ENCODE measurements at places on chromosomes 16 and 17.

DNA sequence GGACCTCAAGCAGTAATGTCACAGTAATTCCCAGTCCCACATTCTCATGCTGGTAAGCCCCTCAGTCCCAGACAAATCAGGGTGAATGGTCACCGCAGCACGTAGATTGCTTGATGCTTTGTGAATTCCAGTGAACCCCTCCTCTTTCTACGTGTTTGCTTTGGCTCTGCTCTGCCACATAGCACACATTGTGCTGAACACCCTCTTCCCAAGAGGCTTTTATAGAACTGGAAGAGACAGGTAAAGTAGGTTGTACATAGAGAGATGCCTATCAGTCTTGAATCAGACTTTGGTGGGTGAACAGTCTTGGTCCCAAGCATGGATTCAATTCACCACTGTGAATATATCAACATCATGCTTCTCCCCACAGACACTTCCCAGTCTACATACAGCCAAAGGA, 579 bp upstream of the KRTAP9-6 start:
- no peak for DNase-seq

GRCh38 chr16:11870399-11870798, 19.1 kb upstream of the RSL1D1 start:
- no peak for DNase-seq

DNA sequence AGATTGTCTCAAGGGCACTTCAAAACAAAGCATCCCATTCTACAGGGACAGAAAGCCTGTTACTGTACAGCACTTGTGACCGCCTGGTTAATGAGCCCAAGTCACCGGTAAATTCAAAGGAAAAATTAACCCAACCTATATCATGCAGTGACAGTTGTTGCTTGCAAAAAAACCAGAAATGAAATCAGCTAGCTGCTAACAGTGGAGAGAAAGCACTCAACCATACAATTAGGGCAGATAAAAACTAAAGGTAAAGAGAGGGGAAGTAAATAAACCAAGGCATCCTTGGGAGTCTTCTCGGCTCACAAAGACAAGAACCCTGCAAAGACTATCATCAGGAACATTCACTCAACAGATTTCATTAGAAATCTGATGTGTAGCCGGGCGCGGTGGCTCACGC, 5.9 kb downstream of the RETREG3 start:
- DNase-seq: no peak

- DNase-seq: peak; percentile 72
Measured at GRCh38 chr17:42276609-42277341, 584 bp upstream of the STAT5B start.

DNA sequence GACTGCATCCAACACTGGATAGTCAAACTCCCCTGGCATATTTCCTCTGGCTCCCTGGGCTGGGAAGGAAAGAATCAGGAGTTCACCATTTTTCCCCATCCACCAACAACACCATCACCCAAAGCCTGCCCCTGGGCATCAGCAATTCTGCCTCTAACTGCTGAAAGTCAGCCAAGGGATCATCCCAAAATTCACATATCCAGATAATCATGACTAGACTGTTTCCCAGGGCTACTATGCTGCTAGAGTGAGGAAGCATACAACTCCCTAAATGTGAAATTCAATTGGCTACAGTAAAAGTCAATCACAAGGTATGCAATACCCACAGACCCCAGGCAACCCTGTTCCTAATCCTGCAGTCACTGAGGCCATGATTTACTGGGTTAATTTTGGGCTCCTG, 230.6 kb downstream of the C16orf95 start:
- DNase-seq: peak; percentile 6

- DNase-seq: no peak
Measured at GRCh38 chr17:75064867-75065561, 18.0 kb downstream of the KCTD2 start.

- DNase-seq: no peak
Measured at GRCh38 chr17:73551759-73552158, 92.5 kb downstream of the SDK2 start.

DNA sequence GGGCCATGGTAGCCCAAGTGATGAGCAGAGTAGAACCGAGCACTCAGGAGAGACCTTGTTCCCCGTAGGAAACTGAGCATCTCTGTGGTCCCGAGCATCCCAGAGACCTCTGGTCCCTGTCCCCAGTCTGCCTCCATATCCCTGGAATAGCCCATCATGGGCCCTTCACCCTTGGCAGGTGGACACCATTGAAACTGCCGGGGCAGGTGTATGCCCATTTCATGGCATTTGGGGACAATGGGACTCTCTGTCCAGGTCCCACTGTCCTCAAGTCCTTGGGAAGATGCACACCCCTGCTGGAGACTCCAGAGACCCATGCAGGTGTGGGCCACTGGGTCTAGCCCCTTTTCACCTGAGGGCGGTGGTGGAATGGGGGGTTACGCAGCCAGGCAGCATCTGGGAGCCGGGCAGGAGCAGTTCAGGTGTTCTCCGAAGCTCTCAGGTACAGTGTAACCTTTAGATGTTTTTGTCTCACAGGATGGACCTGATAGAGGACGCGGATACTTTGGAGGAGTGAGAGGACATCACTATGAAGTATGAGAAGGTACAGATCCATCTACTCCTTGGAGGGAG, 75.9 kb downstream of the GOSR1 start:
- no peak for DNase-seq

- DNase-seq: no peak
Measured at GRCh38 chr16:14244196-14245010, 173.3 kb downstream of the MRTFB start.

DNA sequence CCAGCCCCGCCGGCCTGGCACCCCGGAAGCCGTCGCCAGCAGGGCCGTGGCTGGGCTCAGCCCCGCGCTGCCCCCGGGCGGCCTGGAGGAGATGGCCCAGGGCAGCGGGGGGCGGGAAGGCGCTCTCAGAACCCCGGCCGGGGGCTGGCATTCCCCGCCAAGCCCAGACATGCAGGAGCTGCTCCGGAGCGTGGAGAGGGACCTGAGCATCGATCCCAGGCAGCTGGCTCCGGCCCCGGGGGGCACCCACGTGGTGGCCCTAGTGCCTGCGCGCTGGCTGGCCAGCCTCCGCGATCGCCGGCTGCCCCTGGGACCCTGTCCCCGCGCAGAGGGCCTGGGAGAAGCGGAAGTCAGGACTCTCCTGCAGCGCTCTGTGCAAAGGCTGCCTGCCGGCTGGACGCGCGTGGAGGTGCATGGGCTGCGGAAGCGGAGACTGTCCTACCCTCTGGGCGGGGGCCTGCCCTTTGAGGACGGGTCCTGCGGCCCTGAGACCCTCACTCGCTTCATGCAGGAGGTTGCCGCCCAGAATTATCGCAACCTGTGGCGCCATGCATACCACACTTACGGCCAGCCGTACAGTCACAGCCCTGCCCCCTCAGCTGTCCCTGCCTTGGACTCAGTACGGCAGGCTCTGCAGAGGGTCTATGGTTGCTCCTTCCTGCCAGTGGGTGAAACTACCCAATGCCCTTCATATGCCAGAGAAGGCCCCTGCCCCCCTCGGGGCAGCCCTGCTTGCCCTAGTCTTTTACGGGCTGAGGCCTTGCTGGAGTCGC, 551 bp downstream of the WDR81 start:
- no peak for DNase-seq

DNA sequence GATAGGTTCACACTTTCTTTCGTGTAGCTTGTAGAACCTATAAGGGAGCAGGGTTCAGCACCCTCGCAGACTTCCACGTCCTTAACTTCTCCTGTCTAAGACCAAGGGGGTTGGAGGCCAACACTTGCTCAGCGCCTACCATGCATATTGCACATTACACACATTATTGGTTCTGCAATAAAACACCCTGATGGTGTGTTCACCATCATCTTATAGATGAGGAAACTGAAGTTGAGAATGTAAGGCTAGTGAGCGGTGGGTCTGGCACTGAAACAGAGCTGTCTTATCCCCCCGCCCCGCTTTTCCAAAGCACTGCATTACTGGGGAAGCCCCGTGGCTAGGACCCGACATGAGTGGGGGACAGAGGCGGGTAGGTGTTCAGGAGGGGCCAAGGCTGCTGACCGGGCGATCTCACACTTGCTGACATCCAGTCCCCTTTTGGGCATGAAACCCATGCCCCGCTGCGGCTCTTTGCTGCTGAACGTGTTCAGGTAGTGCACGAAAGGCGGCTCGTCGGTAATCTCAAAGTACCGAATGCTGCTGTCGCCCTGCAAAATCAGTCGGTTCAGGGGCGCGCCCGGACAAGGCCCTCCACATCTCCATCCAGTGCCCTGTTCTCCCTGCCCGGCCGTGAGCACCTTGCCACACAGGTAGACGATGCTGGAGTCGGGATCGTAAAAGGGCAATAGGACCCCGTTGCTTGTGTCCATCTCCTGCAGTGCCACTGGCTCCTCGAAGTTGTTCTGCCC, 6.2 kb downstream of the CORO6 start:
- no peak for DNase-seq

DNA sequence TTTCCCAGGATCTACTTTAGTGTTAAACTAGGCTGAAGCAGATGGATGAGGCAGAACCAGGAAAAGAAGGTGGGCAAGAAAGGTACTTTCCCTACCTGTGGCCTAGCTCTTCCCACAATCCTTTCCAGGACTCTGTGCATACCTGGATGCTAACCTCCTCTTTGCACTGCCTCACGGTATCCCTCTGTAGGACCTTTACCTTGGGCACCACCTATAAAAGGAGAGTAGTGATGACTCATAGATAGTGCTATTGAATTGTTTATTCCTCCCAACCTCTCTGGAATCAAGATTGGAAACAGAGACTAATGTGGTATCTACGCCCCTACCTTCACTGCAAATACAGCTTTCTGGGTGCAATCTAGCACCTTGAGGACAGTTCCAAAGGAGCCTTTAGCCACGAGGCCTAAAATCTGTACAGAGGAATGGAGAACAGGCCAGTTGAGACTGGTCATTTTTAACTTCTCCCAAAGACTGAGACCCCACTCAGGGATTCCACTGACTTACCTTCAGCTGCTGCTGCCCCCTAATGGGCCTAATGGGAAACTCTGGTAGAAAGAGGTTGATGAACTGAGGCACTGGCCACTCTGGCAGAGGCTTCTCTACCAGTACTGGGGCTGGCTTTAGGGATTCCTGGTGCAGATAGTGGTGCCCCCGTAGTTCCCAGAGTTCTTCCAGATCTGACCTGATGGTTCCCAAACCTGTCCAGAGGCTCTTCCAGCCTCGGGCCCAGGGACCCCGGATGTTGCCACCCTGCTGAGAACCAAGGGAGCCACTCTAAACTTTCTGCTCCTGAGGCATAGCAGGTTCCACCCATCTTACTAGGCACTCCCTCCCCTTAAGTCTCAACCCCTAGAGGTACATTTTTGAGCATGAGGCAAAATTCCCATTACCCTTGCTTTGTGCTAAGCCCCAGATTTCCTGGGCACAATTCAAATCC, 781 bp downstream of the RSKR start:
- DNase-seq: no peak

GRCh38 chr17:64777415-64778239, 115.5 kb upstream of the SMURF2 start:
- DNase-seq: no peak

DNA sequence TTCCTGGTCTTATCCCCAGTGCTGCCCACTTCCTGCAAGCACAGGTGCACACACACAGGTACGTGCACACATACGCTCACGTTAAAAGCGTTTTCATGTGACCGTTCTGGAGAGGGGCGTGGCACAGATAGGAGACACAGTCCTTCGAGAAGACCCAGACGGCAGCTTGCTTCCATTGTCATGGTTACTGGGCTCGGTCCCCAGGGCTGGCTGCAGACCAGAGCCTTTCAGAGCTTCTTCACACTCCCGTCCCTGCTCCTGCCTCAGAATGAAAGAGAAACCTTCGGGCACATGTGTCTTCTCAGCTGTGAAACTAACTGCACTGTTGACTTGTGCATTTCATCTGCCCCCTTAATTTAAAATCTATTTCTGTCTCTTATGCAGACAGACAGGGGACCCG, 154.2 kb downstream of the PITPNC1 start:
- no peak for DNase-seq

GRCh38 chr16:19864566-19864965, 20.1 kb downstream of the GPRC5B start:
- no peak for DNase-seq

DNA sequence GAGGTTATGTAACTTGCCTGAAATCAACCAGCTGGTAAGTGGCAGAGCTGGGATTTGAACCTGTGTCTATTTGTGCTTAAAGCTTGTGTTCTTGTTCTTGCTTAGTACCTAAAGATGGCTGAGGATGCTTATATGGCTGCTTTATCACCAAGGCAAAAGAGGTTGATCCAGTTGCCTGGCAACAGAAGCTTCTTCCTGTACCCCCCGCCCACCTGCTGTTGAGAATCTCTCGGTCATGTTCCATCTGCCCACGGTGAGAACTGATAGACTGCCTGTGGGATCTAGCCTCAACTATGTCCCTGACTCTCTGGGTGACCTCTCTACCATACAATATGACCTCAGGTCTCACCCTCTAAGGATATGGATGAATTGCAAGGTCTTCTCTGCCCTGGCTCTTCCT, 60.7 kb downstream of the ABCC6 start:
- DNase-seq: no peak

DNA sequence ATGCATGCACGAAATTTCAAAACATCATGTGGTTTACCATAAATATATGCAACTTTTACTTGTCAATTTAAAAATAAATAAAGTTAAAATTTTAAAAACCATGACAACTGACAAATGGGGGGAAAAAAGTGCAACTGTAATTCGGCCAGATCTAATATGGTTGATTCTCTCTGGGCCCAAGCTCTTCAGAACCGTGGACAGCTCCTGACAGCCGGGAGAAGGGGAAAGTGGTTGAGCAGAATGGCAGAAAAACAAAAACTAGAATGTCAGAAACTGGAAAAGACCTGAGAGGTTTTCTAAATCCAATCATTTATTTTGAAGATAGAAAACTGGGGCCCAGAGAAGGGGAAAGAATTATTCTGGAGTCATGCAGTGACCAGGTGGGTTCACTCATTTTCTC, 126.6 kb downstream of the TMEM132E start:
- peak; percentile 39 for DNase-seq

GRCh38 chr16:65825191-65825856, 541.2 kb upstream of the CDH5 start:
- no peak for DNase-seq

- no peak for DNase-seq
Measured at GRCh38 chr16:81071805-81072204, 5.2 kb downstream of the C16orf46 start.

- DNase-seq: no peak
Measured at GRCh38 chr16:51404386-51404785, 253.3 kb upstream of the SALL1 start.

DNA sequence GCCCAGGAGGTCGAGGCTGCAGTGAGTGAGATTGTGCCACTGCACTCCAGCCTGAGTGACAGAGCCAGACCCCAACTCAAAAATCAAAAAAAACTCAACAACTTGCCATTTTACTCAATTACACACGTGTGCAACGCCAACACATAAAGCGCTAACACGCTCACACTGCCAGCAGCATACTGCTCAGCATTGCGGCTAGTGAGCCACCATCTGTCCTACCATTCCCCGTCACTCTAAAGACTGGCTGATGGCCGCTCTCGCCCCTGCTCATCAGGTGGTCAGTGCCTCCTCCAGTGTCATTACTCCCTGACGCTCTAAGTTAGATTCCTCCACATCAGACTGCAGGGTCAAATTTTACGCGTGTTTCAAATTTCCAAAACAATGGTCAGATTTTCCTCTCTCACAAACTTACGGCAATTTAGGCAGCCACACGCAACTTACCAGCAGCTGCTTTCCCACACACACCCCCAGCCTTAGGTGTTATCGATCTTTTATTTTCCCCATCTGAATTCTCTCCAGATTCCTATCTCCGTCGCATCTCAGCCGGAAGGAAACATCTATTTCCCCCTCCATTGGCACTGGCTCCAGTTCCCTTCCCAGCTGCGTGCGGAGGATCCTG, 240.8 kb downstream of the C16orf95 start:
- peak; percentile 39 for DNase-seq

All from type B pancreatic cell (in vitro differentiated cells).